ENCODE measurements at places on chromosomes 7 and 10.

DNA sequence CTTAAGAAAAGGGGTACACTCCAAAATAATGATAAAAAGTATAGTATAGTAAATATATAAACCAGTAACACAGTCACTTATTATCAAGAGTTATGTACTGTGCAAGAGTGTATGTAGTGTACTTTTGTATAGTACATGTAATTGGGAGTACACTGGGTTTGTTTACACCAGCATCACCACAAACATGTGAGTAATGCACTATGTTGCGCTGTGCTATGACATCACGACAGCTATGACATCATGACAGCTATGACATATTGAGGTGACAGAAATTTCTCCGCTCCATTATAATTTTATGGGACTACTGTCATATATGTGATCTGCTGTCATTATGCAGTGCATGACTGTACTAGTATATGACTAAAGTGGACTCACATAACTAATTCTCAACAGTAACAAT is 84.6 kb downstream of the KMT2C start:
- DNase-seq: peak; percentile 13

DNA sequence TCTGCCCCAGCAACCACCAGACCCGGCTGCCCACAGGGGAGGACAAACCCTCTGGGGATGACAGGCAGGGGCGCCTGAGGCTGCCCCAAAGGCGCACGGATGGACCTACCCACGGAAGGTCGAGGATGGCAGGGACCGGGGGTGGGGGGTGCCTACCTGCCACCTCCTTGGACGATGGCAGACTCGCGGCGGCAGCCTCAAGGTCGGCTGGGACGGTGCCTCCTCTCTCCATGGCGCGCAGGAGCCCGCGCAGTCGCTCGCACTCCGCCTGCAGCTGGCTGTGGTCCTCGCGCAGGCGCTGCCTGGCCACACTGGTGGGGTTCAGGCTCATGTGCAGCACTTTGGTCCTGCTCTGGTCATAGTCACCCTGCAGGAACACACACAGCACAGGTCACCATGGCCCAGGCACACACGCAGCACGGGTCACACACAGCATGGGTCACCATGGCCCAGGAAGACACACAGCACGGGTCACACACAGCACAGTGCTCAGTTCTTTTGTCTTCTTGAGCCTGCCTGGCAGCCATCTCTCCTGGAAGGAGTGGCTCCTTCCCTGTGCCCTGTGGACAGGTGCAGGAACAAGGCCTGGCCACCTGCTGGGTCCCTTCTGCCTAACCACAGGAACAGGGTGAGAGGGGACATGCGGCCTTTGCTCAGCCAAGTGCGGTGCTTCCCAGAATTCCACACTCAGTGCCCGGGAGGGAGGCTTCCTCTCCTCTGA is 266.6 kb downstream of the ELFN1 start:
- DNase-seq: no peak

- DNase-seq: no peak
These were observed 95.2 kb upstream of the EGR2 start for GRCh38 chr10:62911210-62911963.

DNA sequence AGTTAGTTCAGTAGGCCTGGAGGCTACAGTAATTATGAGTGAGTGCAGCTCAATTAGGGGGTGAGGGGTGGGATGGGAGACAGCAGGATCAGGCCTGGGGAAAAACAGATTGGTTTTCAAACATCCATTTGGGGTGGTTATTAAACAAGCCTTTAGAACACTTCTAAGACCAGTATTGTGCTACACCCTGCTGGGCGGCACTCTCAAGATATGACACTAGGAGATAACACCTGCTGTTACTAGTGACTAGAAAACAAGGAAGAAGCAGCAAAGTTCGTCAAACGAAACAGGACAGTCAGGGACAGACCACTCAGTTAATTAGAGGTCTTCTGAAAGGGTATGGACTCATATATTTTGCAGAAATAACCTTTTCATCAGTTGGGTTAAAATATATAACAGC is 353.6 kb downstream of the PTEN start:
- no peak for DNase-seq

- no peak for DNase-seq
These were observed 40.5 kb downstream of the PPP1R3C start for GRCh38 chr10:91592266-91592975.

All from activated CD4-positive, alpha-beta T cell treated with anti-CD3 and anti-CD28 coated beads for 36 hours (primary cell).